ENCODE measurements at places on chromosomes 3 and 15. TPM values are rescaled to one million over a fixed set of nuclear protein-coding genes. Genes with fewer than 3 reads are reported as not detected.

Gene FETUB
- total RNA-seq: not detected

Gene MYO5C
- 0.29 TPM for total RNA-seq

Gene MAGI1
- 0.20 TPM for total RNA-seq

Gene CADPS
- not detected for total RNA-seq

GRCh38 chr3:74787011-74787410 is 172.6 kb upstream of the CNTN3 start:
- no peak overlapping the region for H3K27ac ChIP-seq
- DNase-seq: no peak
- H3K36me3 ChIP-seq: no peaks in the 10 kb centered on the region
- H3K4me3 ChIP-seq: no peak overlapping the region
